Fibroblast of skin of right quadriceps (primary cell): ENCODE measurements at places on chromosomes 12 and 14.

- no peak for DNase-seq
Measured at GRCh38 chr12:1878695-1879094, 39.8 kb downstream of the CACNA2D4 start.

GRCh38 chr14:55026441-55026792, 482 bp downstream of the WDHD1 start:
- DNase-seq = no peak

DNA sequence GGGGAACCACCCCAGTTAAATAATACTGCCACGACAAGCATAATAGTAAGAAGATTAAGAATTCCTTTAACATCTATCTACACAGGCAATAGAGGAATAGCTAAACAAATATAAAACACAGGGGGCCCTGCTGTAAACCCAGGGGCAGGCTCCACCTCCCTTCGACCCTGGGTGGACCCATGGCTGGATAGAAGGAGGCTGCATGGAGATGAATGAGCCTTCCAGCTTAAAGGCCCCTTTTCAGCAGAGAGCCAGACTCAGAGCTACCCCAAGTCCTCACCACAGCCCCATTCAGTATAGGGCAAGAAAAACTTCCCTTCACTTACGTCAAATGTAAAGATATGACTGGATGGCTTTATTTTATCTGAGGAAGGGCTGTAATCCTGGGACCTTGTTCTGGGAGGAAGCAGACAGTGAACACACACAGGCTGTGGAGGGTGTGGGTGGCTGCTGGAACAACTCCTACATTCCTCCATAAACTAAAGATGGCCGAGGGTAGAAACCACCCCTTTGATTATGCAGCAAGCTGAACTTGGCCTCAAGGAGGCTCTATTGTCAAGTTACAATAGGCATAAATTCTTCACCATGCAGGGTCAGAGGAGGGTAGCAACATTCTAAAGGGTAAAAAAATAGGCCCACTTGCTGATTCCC, 30.4 kb downstream of the NUAK1 start:
- DNase-seq = peak; percentile 67

DNA sequence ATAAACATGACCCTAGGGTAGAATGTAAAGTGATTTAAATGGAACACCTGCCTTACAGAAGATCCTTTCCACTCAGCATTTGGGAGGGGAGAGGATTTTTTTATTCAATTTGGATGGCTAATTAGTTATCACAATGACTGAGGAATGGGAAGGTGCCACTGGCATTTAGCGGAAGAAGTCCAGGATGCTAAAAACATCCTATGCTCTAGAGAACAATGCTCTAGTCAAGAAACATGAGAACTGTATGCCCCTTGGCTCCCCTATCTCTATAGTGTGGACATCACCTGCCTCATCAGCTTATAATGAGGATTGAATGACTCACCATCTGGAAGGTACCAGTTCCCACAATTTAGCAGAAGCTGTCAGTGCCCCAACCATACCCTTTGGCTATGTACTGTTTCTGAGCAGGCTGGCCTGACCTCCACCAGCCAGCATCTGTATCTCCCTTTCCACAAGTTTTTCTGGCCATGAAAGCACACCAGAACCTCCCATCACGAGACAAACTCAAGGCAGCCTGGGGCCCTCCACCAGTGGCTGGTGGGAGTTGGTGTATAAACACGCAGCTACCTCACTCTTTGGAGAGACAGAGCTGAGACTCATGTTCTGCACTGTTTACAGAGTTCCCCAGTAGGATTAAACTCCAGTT, 109.7 kb upstream of the VASH1 start:
- DNase-seq = no peak

DNA sequence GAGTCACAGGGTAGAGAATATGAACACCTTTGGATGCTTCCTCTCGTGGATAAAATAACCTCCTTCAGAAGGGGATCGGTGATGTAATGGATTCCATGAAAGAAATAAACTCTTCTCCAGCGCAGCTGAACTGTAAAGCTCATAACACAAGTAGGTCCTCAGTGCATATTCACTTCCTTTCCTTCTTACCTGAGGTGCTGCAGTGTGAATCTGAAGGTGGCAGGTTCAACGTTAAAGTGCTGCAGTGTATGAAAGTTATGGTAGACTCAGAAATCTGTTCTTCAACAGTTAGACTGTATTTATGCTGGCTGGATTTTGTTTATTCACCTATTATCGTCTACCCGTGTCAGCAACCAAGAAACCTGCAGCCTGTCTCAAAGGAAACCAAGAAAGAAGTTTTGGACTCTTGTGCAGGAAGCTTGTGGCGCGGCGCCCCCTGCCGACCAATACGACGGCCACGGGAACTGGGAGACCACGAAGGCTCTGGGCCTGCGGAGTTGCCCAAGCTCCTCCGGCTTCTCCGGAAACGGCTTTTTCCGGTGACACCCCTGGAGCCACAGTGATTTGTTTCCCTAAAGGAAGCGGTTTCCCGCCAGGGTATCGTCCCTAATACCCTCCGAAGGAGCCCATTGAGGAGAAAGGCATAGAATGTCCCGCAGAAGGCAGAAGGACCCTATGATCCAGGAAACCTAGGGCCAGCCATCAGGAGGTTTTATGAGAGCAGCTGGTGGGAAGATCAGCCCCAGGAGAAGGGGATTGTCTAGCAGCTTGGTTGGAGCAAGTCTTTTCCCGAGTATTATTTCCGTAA, 17.6 kb upstream of the RNASE3 start:
- peak; percentile 70 for DNase-seq

DNA sequence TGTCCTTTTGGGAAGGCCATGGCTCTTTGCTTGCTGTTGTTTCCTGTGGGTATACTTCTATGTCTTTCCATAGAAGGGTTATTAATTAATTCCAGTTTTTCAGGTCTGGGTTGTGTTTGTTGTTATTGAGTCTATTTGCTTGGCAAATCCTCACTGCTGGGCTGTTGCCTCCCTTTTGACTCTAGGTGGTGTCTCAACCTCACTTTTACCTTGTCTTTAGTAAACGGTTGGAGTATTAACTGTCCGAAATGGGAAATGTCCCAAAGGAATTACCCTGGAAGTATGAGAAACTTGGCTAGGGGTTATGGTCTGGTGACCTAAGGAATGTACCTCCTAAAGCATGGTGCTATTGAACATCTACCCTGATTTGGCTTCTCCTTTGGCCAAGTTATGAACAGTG, 16.7 kb downstream of the PRH1 start:
- DNase-seq = no peak

- DNase-seq = peak; percentile 94
Measured at GRCh38 chr12:90090929-90091651, 382.5 kb upstream of the ATP2B1 start.

GRCh38 chr12:106673141-106673540, 90.3 kb downstream of the RFX4 start:
- no peak for DNase-seq

- DNase-seq = no peak
Measured at GRCh38 chr12:66280561-66280960, 21.7 kb upstream of the HELB start.

DNA sequence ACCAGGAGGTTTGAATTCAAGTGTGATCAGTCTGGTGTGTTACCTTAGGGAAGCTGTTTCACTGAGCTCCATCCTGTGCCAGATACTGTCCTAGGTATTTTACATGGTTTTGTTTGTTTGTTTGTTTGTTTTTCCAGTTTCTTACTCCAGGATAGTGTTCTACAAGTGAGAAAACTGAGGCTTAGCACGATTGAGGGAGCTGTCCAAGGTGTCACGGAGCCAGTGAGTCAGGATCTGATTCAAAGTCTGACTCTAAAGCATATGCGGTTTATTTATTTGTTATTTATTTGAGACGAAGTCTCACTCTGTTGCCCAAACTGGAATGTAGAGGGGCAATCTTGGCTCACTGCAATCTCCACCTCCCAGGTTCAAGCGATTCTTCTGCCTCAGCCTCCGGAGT, 79.7 kb upstream of the GNG2 start:
- peak; percentile 26 for DNase-seq

DNA sequence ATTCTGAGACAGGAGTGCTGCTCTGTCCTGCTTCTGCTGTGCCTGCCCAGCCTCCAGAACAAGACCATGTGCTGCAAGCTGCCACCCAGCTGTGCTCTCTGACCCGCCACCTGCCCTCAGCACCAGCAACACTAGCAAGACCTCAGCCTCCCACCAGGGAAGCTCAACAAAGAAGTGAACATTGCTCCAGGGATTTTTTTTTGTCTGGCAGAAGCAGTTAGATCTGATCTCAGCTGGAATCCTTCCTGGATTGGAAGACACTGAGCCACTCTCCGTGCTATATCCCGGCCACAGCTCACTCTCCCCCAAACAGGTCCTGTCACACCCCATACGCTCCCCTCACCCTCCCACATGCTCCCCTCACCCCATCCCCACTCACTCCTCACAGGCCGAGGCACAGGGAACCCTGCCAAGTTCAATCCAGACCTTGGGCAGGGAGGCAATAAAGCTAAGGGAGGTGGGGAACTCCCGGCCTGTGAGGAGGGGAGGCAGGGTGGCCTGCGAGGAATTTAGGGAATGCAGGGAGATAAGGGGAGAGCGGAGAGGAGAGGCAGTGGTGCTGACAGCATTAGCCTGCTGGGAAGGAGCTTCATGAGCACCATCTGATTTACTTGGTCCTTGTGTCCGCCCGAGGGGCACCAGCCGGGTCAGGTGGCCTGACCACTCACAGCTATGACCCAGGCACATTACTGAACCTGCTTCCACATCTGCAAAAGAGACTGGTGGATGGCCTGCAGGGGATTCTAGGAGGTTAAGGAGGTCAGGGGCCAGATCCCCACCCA, 29.7 kb downstream of the CCDC85C start:
- DNase-seq = peak; percentile 93

DNA sequence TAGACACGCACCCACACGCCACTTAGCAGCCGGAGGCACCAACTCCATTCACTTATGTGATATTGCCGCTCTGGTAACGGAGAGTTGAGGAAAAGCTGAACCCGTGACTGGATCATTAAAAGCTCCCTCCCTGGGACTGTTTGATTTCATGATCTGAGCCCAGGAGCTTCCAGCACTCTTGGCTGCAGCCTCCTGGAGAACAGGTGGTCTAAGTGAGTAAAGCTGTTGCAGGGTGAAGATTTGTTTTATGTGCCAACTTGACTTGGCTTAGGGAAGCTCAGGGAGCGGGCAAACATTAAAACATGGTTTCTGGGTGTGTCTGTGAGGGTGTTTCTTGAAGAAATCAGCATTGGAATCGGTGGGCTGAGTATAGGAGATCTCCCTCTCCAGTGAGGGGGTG, 16.9 kb upstream of the TMEM132C start:
- no peak for DNase-seq

GRCh38 chr14:76389841-76390240, 13.9 kb downstream of the ESRRB start:
- DNase-seq = no peak

- DNase-seq = no peak
Measured at GRCh38 chr14:71183876-71184689, 276.8 kb downstream of the PCNX1 start.
